ENCODE measurements at places on chromosomes 12 and 14.

DNA sequence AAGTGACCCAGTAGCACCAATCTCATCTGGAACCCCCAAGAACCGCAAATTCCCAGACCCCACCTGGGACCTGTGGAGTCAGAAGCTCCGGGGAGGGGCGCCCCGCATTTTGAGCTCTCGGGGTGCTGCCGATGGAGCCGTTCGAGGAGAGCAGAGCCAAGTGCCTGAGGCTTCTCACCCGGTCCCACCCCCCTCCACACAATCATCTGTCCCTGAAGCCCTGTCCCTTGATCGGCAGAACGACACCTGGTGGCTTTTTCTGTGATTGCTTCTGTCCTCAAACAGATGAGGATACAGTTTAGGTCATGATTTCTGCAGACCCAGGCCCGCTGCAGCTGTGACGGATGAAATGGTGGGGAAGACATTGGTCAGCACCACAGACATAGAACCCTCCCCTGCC is 74.7 kb downstream of the NOC4L start:
- peak; percentile 16 for DNase-seq

DNA sequence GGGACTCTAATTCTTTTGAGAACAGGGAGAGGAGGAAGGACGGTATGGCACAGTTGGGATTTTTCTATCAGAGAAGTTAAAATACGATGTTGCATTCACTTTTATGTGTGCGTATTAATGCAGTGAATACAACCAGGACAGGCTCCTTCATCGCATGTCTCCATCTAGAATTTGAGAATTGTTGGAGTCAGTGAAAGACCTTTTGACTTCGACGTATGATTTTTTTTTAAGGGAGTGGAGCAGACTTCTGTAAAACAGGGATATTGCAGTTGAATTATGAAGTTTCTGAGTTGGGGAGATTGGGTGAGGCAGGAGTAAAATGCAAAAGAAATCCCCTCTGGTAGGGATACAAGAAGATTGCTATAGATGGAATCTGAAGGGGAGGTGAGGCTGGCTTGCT is 9.6 kb upstream of the TBX3 start:
- no peak for DNase-seq

DNA sequence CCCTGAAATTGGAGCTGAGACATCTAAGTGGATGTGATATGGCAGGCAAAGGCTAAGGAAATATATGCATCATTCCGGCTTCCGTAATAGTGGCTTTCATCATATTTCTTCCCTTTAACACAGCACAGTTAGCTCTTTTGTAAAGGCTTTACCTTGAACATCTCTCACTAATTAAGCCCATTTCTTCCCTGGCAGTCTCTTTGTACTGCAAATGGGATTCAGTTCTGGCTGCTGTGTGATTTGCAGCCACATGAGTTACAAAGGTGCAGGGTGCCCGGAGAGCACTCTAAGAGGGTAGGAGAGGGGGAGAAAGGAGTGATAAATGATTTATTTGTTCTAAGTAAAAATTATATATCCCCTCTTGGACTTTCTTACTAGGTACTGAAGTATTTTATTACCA is 232.1 kb upstream of the CCDC196 start:
- DNase-seq, result no peak

DNA sequence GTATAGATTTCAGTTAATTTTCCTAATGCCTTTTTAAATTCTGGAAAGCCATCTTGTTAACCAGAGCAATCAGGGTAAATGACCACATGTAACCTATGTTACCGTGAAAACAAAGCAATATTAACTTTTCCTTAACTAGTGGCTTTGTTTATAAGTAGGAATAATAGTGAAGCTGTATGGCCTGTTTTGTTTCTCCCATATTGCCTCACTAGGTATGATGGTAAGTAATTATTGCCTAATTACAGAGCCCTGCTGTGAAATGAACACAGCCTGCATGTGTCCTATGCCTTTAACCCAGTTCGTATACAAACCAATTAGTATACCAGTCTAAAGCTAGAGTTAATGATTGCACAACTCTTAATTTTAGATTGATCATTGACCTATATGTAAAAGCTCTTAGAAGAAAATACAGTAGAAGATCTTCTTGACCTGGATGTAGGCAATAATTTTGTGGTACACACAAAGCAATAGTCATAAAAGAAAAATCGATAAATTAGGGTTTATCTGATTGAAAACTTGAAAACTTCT is 249.9 kb downstream of the CCDC91 start:
- no peak for DNase-seq

GRCh38 chr12:94405413-94406116 is 54.1 kb downstream of the CEP83 start:
- no peak for DNase-seq

- no peak for DNase-seq
Observed at GRCh38 chr12:127984386-127985055, 282.4 kb upstream of the TMEM132C start.

- no peak for DNase-seq
Observed at GRCh38 chr12:108403952-108404351, 64.8 kb upstream of the CMKLR1 start.
